ENCODE measurements at places on chromosomes 6 and 20.
A peak's percentile ranks its signal among the peaks of the same experiment; 100 is the strongest.

DNA sequence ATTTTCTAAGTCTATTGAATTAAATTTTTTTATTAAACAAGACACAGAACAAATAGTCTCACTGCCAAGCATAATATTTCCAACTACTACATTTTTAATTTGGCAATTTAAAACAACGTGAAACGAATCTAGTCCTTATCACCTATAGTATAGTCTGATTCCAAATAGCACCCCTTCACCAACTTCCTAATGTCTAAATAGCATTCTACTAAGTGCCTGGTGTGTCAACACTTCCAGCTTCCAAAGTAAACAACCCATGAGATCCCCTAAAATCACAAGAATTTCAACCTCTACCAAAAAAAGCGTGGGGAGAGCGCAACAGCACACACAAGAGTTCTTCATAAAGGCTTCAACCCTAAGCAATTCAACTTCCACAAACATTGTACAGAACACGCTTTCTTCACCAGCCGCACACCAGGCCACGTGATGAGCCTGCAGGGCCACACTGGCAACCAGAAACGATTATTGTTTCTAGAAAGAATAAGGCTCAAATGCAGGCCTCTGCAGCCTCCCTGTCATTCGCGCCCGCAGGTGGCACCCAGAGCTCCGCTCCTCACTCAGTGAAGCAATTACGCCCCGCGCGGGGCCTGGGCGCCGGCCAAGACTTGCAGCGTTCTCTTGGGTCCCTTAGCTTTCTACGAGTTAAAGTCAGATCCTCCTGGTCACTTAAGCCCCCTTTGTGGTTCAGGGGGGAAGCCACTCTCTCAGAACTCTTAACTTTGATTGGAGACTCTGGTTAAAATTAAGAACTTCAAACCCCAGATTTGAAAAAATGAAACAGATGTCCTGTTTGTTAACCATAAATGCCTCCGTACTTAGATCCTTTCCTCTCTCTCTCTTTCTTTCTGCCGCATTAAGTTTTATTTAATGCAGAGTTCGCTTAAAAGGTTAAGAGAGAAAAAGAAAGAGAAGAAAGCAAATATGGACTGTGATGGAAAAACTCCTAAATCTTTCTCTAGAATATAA, 18.3 kb downstream of the SIM1 start:
- DNase-seq: peak; percentile 26

DNA sequence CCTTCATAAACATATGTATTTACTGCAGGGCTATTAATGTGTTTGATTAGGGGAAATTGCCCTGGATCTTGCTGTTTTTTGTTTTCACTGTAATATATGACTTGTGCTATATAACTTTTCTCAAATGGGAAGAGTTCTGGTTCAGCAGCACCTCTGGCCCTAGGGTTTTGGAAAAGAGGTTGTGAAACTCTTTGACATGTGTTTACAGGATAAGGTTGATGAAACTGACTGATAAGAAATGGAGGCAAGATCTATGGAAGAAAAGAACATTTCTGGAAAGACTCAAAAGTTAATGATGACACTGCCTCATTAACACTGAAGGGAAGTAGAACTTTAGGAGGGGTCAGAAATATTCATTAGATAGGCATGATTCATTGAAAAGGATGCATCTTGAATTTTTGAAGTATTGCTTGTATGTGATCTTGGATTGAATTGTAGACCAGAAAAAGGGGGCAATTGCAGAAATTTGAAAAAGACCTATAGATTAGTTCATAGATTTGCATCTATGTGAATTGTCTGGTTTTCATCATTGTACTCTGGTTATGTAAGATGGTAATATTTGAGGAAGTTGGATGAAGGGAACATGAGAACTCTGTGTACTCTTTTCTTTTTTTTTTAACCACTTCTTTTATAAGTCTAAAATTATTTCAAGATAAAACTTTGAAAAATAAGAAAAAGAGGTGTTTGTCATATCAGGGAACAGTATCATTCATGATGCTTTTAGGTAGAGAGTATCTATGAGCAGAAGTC, 54.0 kb downstream of the UTRN start:
- DNase-seq: no peak

- peak; percentile 60 for DNase-seq
Observed at GRCh38 chr20:38452880-38453624, 17.9 kb upstream of the SNHG17 start.

DNA sequence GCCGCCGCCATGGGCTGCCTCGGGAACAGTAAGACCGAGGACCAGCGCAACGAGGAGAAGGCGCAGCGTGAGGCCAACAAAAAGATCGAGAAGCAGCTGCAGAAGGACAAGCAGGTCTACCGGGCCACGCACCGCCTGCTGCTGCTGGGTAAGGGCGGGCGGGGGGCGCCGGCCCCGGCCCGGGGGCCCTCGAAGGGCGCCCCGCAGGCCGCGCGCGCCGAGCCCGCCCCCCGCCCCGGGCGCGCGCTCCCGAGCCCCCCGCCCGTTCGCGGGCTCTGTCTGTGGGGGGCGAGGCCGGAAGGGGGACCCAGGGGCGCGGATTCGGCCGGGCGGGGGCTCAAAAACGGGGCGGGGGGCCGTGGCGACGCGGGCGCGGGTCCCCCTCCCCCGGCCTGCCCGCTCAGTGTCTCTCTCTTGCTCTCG, 39.2 kb downstream of the GNAS start:
- peak; percentile 50 for DNase-seq

DNA sequence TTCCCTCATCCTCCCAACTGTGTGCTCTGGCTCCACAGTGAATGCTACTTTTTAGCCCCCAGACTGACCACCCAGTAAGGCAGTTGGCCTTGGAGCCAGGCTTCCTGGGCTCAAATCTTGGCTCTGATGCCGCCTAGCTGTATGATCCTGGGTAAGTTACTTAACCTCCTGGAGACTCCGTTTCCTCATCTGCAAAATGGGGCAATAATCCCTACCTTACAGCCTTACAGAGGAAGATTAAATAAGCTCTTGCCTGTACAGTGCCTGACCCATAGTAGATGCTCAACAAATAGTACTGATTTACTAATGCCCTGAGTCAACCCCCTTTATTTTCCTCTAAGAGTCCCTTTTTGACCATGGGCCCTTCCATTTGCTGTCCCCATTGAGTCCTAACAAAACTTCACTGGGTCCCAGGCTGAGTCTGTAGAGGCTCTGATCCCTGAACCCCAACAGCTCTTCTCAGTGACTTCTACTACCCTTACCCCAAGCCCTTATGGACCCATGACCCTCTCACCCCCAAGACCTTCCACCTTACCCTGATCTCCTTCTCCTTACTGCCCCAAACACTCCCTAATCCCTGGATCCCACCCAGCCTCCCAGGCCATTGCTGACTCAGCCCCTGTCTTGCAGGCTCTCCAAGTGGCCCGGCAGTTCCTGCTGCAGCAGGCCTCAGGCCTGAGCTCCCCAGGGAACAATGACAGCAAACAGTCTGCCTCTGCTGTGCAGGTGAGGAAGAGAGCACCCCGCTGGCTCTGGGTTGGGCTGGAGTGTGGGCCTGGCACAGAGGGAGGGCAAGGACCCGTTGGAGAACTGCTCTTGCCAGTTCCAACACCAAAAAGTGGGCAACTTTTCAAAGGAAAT, 31.4 kb downstream of the FOXP4 start:
- DNase-seq: peak; percentile 65

- DNase-seq: peak; percentile 11
Observed at GRCh38 chr6:114342086-114342825, 567 bp downstream of the HS3ST5 start.

GRCh38 chr6:34813028-34813713, 21.3 kb downstream of the BLTP3A start:
- DNase-seq: no peak

DNA sequence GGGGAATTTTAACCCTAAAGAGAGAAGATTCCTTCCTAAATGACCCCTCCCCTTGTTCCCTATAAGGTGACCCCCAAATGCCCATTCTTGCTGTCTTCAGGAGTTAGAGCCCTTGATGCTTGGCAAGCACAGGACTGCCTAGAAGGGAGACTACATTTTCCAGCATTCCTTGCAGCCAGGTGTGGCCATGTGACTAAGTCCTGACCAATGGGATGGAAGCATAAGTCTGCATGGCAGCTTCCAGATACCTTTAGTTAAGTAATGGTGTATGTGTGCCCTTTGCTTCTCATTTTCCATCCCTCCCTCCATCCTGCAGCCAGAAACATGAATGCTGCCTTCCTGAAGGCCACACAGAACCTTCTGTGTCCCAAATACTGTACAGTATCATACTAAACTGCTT, 5.5 kb downstream of the BFSP1 start:
- peak; percentile 23 for DNase-seq

Data from fibroblast of skin of back (primary cell).